NCI-H1092 (cell line): ENCODE measurements at places on chromosomes 16 and 17.

DNA sequence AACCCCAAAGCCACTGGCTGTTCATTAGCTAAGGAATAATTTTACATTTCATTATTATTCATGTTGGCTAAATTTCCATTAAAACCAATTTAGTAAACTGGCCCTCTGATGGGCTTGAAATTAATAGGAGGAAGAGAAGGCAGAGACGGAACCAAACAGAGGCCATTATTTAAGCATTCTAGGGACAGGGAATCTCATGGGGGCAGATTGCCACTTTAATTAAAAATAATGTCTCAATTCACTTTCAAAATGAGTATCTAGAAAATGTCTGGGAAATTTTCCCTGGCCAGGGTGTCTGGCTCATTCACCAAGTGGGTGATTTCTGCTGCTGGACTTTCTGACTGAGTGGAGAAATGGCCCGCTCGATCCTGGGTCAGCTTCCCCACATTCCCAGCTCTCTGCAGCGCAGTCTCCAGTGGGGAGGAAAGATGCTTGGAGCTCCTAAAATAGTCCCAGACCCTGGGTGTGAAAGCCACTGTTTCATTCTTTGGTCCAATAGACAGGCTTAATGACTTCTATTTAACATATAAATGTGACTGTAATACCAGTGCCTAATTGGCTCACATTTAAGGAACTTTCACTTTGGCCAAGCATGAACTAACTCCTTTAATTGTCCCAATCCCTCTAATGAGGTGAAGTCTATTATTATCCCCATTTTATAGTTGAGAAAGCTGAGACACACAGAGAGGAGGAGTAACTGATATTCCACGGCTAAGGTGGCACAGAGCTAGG, 64.3 kb downstream of the IRX6 start:
- DNase-seq = no peak

DNA sequence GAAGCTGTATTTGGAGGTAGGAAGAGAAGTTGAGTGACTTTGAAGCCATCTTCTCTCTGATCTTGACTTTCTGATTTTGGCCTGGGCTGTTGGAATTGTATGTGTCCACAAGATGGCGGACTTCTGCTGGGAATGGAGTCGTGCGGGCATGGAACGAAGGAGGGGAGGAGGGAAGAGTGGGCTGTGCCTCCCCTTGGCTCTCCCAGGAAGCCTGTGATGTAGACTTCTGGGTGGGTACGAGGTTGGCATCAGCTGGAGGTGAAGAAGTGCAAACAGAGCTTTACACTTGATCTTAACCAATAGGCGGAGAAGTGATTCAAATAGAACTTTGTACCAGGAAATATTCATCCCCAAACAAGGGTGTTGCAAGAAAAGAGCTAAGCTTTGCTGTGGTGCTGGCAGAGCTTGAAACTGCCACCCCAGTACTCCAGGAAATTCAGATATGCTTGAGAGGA, 7.4 kb upstream of the TMEM220 start:
- DNase-seq = no peak

DNA sequence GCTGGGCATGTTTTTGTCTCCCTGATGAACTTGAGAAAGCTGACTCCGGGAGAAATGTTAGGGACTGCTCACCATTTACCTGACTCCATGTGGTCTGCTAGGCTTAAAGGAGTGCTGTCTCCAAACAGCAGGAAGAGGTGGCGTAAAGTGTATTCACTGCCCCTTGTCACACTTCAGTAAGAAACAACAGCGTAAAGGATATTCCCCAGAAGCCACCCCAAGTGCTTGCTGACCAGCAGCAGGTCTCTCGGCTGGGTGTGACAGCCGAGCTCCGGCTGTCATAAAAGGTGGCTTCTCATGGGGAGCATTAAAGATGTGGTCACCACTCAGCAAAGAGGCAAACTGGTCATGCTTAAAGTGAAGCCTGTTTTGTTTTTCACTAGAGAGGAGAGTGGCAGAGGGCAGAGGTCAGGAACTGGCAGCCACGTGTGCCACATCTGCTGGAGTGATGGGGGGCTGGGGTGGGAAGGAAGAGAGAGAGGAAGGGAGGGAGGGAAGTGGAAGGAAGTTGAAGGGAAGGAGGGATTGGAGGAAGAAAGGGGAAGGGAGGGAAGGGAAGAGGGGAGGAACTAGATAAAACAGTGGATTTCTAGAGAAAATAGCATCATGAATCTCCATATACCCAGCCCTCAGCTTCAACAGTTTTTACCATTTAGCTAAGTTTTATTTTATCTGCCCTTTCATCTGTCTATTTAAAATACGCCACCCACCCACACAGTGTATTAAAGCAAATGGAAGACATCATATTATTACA, 119.3 kb downstream of the CLEC16A start:
- no peak for DNase-seq

GRCh38 chr16:1707193-1707790, 1.3 kb downstream of the MAPK8IP3 start:
- DNase-seq = no peak

DNA sequence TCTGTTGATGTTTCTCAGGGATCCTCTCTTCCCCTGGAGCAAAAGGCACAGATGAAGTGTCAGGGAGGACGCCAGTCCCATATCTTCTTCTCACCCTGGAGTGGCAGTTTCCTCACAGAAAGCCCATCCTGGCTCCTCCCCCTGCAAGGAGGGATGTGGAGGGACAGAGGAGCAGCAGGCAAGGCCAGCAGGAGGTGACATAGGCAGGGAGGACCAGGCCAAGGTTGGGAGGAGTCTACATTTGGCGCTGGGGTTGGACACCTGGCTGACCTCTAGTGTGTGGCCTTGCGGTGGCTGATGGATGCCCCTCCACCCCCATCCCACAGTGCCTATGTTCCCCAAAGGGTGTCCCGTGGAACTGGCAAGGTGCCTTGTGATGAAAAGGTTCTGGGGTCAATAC, 125.4 kb downstream of the SEC14L1 start:
- DNase-seq = no peak

- DNase-seq = no peak
Observed at GRCh38 chr17:50033316-50033715, 22.6 kb upstream of the ITGA3 start.

GRCh38 chr17:64480951-64481350, 15.9 kb downstream of the POLG2 start:
- no peak for DNase-seq

DNA sequence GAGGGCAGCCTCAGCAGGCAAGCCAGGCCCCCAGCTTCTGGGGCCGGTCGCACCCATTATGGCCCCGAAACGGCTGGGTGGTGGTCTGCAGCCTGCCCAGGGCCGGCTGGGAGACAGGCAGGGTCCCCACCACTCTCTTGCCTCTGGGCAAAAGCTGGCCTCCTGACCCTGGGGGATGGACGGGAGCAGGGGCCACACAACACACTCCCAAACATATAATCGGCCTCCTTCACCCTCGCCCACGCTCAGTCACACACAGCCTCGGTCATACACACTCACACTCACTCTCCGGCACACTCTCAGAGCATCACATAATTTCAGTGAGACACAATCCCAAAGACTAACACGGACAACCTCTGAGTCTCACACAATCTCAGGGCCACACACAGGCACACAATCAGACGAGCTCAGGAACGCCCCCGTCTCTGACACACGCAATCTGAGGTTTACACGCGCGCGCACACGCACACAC, 589 bp downstream of the PEMT start:
- DNase-seq = no peak

DNA sequence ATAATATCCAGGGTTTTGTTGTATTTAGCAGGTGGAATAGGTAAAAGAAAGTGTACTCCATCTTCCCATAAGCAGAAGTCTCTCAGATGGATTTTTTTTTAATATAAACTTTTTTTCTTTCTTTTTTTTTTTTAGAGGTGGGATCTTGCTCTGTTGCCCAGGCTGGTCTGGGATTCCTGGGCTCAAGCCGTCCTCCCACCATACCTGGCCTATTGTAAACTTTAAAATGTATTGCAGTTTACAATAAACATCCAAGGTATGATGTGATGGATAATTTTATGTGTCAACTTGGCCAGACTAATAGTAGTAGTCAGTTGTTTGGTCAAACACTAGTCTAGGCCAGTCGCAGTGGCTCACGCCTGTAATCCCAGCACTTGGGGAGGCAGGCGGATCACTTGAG, 10.8 kb upstream of the GP1BA start:
- DNase-seq = no peak
